NCI-H2081 treated with DMSO at 0.1 percent for 48 hours (cell line): ENCODE measurements at places on chromosomes 16 and 17.

GRCh38 chr16:77211880-77212740 lies 12.9 kb downstream of the SYCE1L start:
- DNase-seq, result no peak

DNA sequence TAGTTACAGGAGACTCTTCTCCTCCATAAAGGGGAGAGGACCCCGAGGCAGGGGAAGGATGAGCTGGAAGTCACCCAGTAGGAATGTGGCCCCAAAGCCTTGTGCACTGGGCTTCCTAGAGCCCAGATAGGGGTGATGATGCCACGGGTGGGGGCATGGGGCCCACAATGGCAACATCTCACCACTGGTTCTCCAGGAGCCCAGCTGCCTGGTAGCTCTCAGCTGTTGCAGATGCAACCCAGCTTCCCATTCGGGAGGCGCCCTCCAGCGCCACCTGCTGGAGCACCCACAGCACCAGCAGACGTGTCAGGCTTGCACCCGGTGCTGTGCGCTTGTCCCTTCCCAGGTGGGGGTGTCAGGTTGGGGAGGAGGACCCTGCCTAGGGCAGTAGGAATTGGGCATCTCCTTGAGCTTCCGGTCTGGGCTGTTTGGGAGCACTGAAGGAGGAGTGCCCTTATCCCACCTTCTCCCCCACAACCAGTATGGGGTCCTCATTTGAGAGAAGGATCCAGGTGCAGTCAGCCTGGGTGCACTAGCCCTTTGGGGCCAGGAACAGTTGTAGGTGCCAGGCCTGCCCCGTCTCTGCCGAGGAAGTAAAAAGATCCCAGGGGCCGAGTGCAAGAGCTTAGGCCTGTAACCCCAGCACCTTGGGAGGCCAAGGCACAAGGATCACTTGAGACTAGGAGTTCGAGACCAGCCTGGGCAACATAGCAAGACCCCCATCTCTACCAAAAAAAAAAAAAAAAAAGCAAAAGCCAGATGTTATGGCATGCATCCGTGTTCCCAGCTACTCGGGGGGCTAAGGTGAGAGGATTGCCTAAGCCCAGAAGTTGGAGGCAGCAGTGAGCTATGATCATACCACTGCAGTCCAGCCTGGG lies 14.4 kb downstream of the CDIPT start:
- DNase-seq, result no peak

DNA sequence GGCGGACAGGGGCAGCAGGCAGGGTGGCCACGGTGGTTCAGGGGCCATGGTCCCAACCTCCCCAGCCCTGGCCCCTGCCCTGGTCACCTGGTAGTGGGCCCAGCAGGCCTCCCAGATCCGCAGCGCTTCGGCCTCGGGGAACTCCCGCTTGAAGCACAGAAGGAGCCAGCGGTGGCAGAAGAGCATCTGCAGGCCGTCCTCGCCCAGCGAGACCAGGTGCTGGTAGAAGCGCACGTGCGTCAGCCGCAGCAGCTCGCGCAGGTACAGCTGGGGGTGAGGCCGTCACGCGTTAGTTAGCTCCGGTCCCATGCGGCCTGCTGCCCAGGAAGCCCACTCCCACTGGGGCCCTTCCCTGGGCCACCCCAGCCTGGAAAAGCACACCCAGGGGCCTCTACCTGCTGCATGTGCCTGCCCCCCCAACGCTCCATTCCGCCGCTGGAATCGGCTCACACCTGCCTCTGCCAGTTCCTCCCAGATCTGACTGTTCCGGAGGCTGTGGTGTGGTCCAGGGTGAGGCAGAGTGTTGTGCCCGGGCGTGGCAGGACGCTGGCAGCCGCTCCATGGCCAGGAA lies 90.8 kb downstream of the TBC1D16 start:
- no peak for DNase-seq

DNA sequence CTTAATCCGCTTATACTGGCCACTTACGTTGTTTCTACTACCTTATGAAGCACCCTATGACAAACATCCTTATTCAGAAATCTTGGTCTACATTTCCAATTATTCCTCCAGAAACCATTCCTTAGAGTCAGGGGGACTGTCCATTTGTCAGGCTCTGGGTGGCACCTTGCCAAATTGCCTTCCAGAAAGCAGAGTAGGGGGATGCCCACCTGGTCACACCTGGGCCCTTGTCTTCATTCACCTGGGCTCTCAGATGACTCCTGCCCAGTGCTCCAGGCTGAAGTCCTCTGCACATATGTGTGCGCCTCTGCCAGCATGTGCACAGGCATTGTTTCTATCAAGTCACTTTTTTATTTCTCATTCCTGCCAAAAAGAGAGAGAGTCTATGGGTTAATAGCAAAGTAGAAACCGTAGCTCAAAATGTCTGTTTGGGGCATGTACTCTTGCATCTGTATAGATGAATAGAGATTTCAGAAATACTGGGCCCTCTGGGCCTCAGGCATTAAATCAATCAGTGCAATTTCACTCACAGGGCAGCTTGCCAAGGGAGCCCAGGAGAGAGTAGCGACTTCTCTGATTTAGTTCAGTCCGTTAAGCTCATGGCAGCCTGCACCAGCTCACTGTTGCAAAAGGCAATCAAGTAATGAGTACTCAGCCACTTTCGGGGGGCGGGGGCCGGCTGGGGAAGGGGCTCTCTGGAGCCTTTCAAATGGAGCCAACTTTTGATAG lies 104.7 kb downstream of the SOCS1 start:
- no peak for DNase-seq

DNA sequence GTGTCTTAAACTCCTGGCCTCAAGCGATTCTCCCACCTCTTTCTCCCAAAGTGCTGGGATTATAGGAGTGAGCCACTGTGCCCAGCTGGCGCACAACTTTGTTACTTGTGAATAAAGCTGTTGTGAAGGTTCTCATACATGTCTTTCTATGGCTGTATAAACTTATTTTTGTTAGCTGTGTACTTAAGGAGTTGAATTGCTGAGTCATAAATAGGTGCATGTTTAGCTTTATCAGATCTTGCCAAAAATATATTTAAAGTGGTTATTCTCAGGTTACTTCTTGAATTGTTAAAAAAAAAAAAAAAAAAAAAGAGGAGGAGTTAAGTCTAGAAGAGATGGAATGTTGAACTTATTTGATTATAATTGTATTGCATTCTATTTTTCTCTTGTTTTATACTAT lies 47.6 kb upstream of the IRX3 start:
- no peak for DNase-seq

DNA sequence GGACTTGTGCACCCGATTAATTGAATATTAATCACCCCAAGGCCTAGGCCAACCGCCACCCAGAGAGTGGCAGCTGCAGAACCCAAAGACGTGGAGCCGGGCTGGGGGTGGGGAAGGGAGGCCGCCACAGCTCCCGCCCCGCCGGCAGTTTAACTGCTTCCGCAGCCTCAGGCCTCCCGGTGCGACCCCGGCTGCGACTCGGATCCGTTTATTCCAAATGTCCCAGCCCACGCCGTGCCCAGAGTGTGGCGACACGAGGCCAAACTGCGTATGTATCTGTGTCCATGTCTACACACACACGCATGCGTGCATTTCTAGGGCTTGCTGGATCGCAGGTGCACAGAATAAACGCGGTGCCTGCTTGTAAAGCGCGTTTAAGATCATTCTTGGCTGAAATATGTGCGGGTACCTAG lies 802 bp upstream of the TOB1 start:
- DNase-seq, result no peak

- DNase-seq, result no peak
Observed at GRCh38 chr17:37494971-37495370, 5.3 kb downstream of the DUSP14 start.

DNA sequence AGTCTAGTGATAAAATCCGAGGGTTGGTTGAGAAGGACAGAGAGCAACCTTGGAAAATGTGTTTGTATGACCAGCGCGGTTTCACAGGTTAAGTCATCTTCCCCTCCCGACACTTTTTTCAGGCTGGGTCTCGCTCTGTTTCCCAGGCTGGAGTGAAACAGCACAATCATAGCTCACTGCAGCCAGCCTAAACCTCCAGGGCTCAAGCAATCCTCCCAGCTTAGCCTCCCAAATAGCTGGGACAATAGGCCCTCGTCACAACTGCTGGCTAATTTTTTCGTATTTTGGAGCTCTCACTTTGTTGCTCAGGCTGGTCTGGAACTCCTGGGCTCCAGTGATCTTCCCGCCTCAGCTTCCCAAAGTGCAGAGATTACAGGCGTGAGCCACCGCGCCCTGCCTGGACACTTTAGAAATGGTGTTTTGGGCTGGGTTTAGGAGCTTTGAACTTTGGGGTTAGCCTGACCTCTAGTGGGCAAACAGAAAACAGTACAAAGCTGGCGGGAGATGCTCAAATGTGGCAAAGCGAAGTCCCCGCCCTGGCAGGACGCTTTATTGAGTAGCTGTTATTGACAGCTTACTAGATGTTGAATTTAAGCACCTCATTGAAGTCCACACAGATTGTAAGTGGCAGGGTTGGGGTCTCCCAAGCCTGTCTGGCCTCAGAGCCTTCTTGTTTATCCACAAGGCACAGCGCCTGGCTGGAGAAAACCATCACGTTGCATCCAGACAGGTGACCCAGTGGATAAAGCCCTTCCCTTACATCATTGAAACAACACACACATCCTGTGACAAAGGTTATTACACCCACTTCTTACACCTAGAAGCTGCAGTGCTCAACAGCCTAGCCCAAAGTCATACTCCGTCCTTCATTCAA lies 34.7 kb upstream of the RBBP6 start:
- no peak for DNase-seq

DNA sequence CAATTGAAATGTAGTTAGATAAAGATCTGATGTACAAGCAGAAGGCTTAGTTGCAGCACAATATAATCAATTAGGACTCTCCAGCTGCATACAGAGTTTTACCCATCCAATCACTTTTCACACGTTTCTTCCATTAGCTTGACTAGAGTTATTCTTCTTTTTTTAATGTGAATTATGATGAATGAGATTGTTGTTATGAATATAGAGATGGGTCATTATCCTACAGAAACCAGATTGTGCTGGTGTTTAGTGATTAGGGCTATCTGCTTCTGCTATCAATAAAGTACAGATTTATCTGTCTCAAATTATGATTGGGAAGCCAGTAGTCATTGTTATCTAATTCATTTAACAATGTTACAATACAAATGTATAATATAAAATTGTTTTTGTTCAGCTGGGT lies 221.4 kb upstream of the TBX2 start:
- no peak for DNase-seq

DNA sequence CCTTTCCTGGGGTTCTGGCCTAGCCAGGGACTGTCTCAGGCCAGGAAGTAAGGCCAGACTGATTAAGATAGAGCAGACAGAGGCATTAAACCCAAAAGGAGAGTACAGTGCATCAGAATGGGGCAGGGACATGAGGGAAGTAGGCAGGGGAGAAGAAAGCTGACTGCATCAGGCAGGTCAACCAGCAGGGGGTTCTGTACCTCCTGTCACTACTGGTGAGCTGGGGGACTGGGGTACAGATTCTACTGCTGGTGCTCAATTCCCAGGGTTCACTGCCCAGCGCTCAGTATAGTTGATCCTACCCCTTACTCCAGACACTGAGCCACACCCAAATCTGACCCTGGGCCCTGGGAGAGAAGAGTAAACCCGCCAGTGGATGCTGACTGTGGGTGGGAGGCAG lies 12.9 kb upstream of the MTMR4 start:
- DNase-seq, result no peak

DNA sequence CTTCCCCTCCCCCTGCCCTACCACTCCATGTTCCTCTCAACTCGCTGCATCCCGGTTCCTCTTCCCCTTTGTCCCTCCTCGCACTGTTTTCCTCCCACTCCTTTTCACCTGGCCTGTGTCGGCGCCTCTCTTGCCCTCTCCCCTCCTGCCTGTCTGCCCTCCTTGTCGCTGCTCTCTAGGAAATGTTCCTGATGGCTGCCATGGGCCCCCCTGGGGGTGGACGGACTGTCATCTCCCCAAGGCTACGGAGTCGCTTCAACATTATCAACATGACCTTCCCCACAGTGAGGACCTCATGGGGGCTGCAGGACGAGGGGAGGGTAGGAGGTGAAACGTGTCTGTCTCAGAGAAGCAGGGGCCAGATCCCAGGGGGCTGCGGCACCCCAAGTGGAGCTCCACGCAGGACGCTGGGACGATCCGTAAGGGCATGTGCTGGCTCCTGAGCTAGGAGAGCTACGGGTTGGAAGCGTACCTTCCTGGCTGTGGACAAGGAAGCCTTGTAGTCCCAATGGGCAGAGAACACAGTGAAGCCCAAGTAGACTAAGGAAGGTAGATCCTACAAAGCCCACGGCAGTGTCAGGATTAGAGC lies 39.8 kb upstream of the KDM6B start:
- no peak for DNase-seq

- DNase-seq, result no peak
Observed at GRCh38 chr16:8278031-8278580, 312.2 kb downstream of the TMEM114 start.

DNA sequence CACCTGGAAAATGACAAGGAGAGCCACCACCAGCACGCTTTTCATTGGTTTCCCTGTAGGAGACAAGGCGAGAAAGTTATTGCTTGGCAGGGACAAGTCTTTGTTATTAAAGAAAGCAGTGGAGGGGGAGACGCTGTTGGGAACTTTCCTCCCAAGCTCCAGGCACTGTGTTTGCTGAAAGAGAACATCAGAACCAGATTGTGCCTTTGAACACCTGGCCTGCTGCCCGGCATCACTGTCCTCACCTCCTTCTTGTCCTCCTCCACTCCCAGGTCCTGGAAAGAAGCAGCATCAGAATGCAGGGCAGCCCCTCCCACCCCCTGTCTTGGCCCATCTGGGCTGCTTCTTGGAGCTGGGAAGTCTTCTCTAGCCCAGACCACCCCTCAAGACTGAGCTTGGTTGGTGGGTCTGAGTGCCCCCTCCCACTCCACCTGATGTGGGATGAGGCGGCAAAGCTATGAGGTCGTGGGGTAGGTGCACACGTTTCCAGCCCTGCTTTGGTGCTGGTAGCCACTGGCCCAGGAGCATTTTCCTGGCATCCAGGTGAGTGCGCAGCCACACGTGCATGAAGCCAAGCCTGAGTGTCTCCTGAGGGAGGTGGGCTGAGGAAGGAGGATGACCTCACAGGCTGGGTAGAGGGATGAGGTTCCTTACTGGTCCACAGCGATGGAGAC lies 6.2 kb downstream of the CCR7 start:
- no peak for DNase-seq

- DNase-seq, result no peak
Observed at GRCh38 chr17:76304226-76305134, 3.6 kb downstream of the QRICH2 start.

- no peak for DNase-seq
Observed at GRCh38 chr16:84339311-84339710, 29.0 kb upstream of the ATP2C2 start.

DNA sequence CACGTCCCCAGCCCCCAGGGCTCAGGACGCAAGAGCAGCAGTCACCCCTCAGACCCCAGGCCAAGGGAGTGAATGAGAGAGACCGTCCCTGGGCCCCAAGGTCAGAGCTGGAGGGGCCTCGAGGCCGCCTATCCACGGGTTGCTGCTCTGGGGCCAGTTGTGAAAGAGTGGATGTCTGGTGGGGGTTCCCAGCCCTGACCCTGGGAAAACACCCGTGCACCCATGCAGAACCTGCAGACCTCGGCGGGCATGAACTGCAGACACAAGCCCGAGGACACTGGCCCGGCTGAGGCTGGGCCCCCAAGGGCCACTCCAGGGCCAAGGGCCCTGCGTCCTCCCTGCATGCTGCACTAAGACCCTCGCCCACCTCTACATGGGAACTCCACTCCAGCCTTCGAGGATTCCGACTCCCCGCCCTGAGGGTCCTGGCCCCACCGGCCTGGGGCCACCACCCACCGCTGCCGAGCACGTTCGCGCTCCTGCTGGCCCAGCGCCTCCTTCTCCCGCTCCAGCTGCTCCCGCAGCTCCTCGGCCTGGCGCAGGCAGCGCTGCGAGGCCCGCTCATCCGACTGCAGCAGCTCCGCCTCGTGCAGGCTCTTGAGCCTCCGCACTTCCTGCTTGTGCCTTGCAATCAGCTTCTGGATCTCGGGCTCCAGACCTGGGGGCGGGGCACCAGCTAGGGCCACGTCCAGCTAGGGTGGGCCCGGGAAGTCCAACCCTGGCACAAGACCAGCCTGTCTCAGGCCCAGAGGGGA lies 27.6 kb upstream of the AATK start:
- DNase-seq, result no peak
